HFFc6 (cell line): ENCODE measurements at places on chromosomes 11 and 22.

DNA sequence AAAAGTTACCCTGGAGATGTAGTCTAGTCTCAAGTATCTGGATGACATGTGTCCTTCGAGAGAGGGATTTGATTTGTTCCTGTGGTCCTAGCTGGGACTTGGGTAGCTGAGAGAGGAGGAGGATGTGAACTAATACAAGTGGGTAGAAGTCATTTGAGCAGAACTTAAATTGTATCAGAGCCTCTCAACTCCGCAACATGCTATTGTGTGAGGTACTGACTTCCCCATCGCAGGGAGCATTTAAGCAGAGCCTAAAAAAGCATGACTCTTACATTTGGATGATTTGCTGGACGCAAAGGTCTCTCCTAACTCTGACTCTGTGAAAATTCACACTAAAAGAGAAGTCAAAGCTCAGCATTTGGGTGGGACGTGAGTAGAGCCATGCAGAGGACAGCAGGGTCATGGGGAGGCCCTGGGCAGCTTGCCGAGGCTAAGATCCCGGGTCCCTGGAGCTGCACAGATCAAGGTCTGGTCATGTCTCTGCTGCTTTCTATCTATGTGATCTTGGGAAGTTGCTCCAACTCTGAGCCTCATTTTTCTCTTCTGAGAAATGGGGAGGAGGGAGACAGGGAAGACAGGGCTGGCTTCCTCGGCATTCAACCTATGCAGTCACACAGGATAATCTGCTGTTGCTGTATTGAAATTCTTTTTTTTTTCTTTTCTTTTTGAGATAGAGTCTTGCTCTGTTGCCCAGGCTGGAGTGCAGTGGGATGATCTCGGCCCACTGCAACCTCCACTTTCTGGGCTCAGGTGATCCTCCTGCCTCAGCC, 44.9 kb downstream of the CD82 start:
- no peak overlapping the region for H3K4me3 ChIP-seq
- no peak overlapping the region for H3K27ac ChIP-seq
- peaks cover 4% of the 10 kb centered on the region for H3K27me3 ChIP-seq
- DNase-seq = no peak

DNA sequence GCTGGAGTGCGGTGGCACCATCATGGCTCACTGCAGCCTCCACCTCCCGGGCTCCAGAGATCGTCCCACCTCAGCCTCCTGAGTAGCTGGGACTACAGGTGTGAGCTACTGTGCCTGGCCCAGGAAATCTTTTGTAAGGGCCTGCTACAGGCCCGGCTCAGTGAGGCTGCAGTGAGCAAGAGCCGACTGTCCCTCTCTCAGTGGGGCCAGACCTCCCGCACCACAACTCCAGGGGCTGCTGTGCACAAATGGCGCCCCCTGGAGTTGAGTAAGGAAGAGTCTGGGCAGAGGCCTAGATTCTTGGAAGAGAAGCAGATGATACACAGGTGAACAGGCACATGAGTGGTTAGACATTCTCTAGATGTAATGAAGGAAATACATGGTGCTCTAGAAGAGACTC, 7.0 kb downstream of the SERHL2 start:
- H3K4me3 ChIP-seq = no peak overlapping the region
- no peak overlapping the region for H3K27ac ChIP-seq
- no peaks in the 10 kb centered on the region; the same call in 1 of the 2 replicates for H3K36me3 ChIP-seq
- no peaks in the 10 kb centered on the region; the same call in 1 of the 2 replicates for H3K27me3 ChIP-seq

DNA sequence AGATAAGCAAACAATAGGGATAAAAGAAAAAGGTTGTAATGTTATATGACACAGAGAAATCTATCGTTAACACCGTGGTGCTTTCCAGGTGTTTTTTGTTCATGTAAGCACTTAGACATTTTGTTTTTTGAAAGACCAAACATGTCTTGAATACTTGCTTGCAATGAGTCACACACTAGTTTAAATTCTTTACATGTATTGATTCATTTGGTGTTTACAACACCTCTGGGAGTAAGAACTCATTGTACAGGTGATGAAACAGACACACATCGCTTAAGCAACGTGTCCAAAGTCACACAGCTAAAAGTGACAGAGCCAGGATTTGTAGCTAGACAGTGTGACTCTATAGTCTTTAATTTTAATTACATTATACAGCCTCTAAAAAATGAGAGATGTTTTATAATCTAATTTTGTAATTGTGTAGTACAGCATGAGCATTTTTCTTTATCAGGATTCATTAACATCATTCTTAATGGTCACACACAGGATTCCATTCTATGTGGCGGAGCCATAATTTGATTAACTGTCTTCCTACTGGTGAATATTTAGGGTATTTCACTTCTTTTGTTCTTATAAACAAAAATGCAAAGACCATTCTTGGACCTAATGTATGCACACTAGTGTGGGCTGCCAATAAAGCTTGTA, 148.8 kb downstream of the DBX1 start:
- H3K36me3 ChIP-seq = no peaks in the 10 kb centered on the region; the same call in 1 of the 2 replicates
- no peak overlapping the region for H3K4me3 ChIP-seq
- H3K4me1 ChIP-seq = no peaks in the 10 kb centered on the region; the same call in 1 of the 2 replicates

DNA sequence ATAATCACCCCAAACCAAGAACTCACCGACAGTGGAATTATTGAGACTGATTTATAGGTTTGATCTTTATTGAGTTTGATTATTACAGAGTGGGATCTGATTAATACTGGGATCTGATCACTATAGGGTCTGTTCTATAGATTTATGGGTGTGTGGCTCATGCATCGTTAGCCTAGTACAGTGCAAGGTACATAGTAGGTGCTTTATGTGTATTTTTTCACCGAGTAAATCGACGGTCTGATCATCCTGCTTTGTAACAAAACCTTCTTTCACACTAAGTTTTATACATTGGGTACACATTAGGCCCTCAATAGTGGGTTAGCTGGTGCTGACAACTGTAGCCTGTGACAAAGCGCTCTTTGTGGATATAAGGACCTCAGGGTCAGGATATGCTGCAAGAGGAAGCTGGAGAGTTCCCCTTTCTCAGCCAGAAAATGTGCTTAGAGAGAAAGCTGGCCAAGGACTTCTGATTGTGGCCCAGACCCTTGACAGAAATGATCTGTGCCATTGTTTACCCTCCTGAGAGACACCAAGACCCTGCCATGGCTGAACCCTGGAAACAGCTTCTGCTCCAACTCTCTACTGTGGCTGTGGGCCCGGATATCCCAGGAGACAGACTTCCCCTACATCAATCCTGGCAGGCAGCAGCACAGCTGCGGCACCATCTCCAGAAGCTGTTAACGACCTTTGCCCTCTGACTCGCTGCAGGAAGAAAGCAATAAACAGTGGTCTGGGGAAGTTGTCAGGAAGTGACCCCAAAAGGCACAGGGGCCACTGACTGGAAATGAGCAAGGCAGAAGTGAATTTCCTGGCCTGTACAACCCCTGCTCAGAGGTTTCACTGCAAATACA, 16.1 kb upstream of the TPP1 start:
- no peak overlapping the region for H3K27ac ChIP-seq
- H3K4me3 ChIP-seq = no peak overlapping the region
- H3K27me3 ChIP-seq = no peaks in the 10 kb centered on the region
- no peaks in the 10 kb centered on the region for H3K4me1 ChIP-seq

- H3K27me3 ChIP-seq = no peaks in the 10 kb centered on the region; the same call in 1 of the 2 replicates
- H3K4me3 ChIP-seq = no peak overlapping the region
- H3K36me3 ChIP-seq = no peaks in the 10 kb centered on the region; the same call in 1 of the 2 replicates
- H3K27ac ChIP-seq = no peak overlapping the region
- no peak for DNase-seq
- H3K4me1 ChIP-seq = peaks cover 18% of the 10 kb centered on the region
Measured at GRCh38 chr11:73048446-73048845, 93.7 kb downstream of the FCHSD2 start.

- H3K4me3 ChIP-seq = no peak overlapping the region
- peaks cover under 1% of the 10 kb centered on the region; the same call in 1 of the 2 replicates for H3K27me3 ChIP-seq
- H3K36me3 ChIP-seq = peaks cover 4% of the 10 kb centered on the region; the same call in 1 of the 2 replicates
- no peaks in the 10 kb centered on the region for H3K4me1 ChIP-seq
Measured at GRCh38 chr11:133681901-133682300, 149.6 kb upstream of the OPCML start.

- H3K27ac ChIP-seq = peak overlapping the region; percentile 89
- H3K4me3 ChIP-seq = peak overlapping the region; percentile 87
- H3K4me1 ChIP-seq = peaks cover 53% of the 10 kb centered on the region
- no peaks in the 10 kb centered on the region; the same call in none of the 2 replicates for H3K27me3 ChIP-seq
- H3K36me3 ChIP-seq = peaks cover 29% of the 10 kb centered on the region
Measured at GRCh38 chr11:126318574-126319373, 14.9 kb downstream of the DCPS start.
